Pancreas (tissue), 10 donors: ENCODE measurements at places on chromosomes 16 and 17. TPM values are rescaled to one million over a fixed set of nuclear protein-coding genes. Genes with fewer than 3 reads are reported as not detected.
A peak's percentile ranks its signal among the peaks of the same experiment; 100 is the strongest.

- no peak overlapping the region for H3K4me3 ChIP-seq
- no peak for DNase-seq
- H3K27ac ChIP-seq: no peak overlapping the region
Observed at GRCh38 chr17:57517632-57518456, 227.3 kb downstream of the CCDC182 start.

DNA sequence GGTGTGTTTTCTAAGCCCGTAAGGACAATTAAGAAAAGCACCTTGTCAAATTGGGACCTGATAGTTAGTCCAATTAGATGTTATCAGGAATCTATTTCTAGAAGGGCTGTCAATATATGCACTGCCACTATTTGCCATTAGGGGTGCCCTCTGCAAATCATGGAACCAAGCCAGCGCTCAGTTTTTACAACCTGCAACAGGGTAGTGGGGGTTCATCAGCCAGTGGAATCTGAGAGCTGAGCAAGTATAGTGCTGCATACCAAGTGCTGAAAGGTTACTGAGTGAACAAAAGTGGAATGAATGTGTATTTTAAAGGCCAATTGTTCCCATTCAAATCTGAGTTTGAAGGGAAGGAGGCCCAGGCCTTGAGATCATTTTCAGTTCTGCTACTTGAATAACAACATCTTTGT, 10.4 kb downstream of the PRR11 start:
- H3K27me3 ChIP-seq: no peaks in the 10 kb centered on the region
- no peaks in the 10 kb centered on the region for H3K4me1 ChIP-seq
- no peaks in the 10 kb centered on the region for H3K36me3 ChIP-seq
- H3K4me3 ChIP-seq: no peak overlapping the region
- H3K27ac ChIP-seq: no peak overlapping the region

Gene FDXR
- polyA plus RNA-seq: 8.5 TPM

DNA sequence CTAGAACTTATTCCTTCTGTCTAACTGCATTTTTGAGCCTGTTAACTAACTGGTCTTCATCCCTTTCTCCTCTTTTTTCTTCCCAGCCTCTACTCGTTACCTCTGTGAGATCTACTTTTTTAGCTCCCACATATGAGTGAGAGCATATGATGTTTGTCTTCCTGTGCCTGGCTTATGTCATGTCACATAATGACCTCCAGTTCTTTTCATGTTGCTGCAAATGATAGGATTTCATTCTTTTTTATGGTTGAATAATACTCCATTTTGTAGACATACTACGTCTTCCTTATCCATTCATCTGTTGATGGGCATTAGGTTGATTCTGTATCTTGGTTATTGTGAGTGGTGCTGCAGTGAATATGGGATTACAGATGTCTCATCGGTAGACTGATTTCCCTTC, 184.7 kb downstream of the PRKCA start:
- no peak overlapping the region for H3K27ac ChIP-seq
- DNase-seq: no peak
- no peaks in the 10 kb centered on the region for H3K4me1 ChIP-seq
- no peaks in the 10 kb centered on the region for H3K36me3 ChIP-seq

GRCh38 chr16:50567651-50568050, 19.5 kb downstream of the NKD1 start:
- no peaks in the 10 kb centered on the region for H3K4me1 ChIP-seq
- H3K27me3 ChIP-seq: no peaks in the 10 kb centered on the region
- H3K27ac ChIP-seq: no peak overlapping the region

Gene DPEP3
- not detected for polyA plus RNA-seq

GRCh38 chr16:50437769-50438437, 69.1 kb upstream of the BRD7 start:
- no peak overlapping the region for H3K4me3 ChIP-seq
- no peak overlapping the region for H3K27ac ChIP-seq
- no peak for DNase-seq
- H3K27me3 ChIP-seq: no peaks in the 10 kb centered on the region

GRCh38 chr17:49071106-49071505, 61.5 kb upstream of the B4GALNT2 start:
- H3K4me3 ChIP-seq: no peak overlapping the region
- DNase-seq: no peak
- H3K27ac ChIP-seq: no peak overlapping the region
- no peaks in the 10 kb centered on the region for H3K36me3 ChIP-seq

- no peaks in the 10 kb centered on the region for H3K27me3 ChIP-seq
- H3K27ac ChIP-seq: peak overlapping the region; percentile 59
- no peak overlapping the region for H3K4me3 ChIP-seq
- H3K36me3 ChIP-seq: no peaks in the 10 kb centered on the region
- peaks cover 11% of the 10 kb centered on the region for H3K4me1 ChIP-seq
- DNase-seq: peak; percentile 62
Observed at GRCh38 chr17:9101356-9101755, 80.0 kb downstream of the NTN1 start.

DNA sequence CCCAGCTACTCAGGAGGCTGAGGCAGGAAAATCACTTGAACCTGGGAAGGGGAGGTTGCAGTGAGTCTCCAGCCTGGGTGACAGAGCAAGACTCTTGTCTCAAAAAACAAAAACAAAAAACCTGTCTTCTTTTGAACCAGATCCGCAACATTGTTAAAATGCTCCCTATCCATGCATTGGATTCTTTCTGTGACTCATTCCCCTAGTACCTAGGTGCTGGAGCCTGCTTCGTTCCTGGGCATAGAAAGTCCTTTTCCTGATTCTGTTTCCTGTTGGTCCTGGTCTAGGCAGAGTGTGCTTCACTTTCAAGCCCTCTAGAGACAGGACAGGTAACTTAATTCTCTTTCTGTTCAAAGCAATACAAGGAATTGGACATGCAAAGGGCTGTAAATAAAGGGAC, 5.2 kb downstream of the EPN2 start:
- no peak overlapping the region for H3K4me3 ChIP-seq
- peak overlapping the region; percentile 12 for H3K27ac ChIP-seq
- H3K4me1 ChIP-seq: peaks cover 19% of the 10 kb centered on the region

GRCh38 chr17:67469208-67469980, 92.3 kb downstream of the PITPNC1 start:
- DNase-seq: no peak
- H3K36me3 ChIP-seq: no peaks in the 10 kb centered on the region
- H3K4me3 ChIP-seq: no peak overlapping the region
- no peaks in the 10 kb centered on the region for H3K4me1 ChIP-seq
- H3K27ac ChIP-seq: no peak overlapping the region
- no peaks in the 10 kb centered on the region for H3K27me3 ChIP-seq

DNA sequence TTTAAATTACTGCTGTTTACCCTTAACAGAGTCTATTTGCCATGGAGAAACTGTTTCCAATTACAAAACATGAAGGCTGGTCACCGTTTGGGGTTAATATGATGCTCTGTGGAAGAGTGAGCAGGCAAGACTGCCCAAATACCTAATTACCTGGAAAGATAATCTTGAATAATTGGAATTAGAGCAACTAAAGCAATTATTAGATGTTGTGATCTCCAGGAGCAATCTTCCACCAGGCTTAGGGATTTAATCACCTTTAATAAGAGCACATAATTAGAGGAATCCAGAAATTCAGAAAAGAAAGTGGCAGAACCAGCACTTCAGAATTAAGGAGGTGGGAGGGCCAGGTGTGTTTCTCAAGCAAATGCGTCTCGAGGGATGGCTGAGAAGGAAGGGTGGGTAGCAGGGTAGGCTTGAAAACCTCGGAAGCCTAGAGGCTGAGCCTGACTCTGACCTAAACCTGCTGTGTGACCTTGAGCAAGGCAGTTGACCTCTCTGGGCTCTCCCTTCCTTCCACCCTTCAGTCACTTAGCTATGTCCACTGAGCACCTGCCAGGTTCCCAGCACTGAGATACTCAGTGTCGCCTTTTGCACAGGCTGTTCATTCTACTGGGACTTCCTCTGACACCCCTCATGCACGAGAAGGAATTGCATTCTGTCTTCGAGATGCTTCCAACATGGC, 113.2 kb downstream of the GSG1L start:
- H3K4me1 ChIP-seq: no peaks in the 10 kb centered on the region
- H3K36me3 ChIP-seq: no peaks in the 10 kb centered on the region
- H3K27me3 ChIP-seq: no peaks in the 10 kb centered on the region
- no peak for DNase-seq
- H3K27ac ChIP-seq: no peak overlapping the region

DNA sequence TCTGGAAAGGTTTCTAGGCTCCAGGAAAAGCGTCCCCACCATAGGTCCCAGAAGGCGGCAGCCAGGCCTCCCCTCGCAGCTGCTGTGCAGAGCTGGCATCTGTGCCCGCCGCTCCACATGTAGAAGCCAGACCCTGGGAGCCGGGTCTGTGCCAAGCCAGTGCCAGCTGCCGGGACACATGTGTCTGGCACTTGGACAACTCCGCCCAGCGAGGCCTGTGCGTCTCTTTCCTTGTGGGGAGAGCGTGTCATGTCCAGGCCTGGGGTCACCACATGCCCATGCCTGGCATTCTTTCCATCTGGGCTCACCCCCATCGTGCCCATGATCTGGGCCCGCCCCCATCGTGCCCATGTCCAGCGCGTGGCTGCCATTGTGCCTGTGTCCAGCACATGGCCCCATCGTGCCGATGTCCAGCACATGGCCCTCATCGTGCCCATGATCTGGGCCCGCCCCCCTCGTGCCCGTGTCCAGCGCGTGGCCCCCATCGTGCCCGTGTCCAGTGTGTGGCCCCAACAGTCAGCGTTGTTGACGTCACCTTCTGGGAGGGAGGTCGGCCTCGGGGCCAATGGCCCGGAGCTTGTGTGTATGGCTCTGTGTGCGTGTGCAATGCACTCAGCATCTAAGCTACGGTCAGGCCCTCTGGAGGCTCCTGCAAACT, 13.3 kb upstream of the ACSF3 start:
- H3K4me3 ChIP-seq: no peak overlapping the region
- H3K27me3 ChIP-seq: no peaks in the 10 kb centered on the region
- H3K27ac ChIP-seq: no peak overlapping the region
- no peaks in the 10 kb centered on the region for H3K36me3 ChIP-seq
- peaks cover 9% of the 10 kb centered on the region for H3K4me1 ChIP-seq
- DNase-seq: no peak

Gene GCGR
- polyA plus RNA-seq: 22.7 TPM

GRCh38 chr16:30116291-30117207, 3.2 kb upstream of the GDPD3 start:
- H3K4me3 ChIP-seq: no peak overlapping the region
- no peaks in the 10 kb centered on the region for H3K36me3 ChIP-seq
- no peaks in the 10 kb centered on the region for H3K4me1 ChIP-seq
- no peaks in the 10 kb centered on the region for H3K27me3 ChIP-seq

DNA sequence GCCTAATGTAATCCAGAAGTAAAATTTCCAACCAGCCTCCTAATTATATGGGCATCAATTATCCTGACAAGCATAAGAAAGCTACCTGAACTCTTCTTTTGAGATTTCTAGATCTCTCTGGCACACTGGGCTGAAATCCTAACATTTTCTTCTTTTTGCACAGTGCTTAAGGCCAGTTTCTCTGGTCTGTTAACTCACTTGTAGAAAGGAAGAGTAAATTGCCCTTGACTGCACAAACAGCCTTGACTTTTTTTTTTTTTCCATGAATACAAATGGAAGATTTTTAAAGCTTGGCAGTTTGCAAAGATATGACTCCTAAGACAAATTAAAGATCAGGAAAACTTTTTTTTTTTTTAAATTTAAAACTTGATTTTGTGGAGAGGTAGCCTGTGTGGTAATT, 291.2 kb upstream of the MON1B start:
- H3K27ac ChIP-seq: peak overlapping the region; percentile 60
- H3K27me3 ChIP-seq: no peaks in the 10 kb centered on the region
- H3K36me3 ChIP-seq: no peaks in the 10 kb centered on the region
- H3K4me1 ChIP-seq: peaks cover 20% of the 10 kb centered on the region
- no peak for DNase-seq

DNA sequence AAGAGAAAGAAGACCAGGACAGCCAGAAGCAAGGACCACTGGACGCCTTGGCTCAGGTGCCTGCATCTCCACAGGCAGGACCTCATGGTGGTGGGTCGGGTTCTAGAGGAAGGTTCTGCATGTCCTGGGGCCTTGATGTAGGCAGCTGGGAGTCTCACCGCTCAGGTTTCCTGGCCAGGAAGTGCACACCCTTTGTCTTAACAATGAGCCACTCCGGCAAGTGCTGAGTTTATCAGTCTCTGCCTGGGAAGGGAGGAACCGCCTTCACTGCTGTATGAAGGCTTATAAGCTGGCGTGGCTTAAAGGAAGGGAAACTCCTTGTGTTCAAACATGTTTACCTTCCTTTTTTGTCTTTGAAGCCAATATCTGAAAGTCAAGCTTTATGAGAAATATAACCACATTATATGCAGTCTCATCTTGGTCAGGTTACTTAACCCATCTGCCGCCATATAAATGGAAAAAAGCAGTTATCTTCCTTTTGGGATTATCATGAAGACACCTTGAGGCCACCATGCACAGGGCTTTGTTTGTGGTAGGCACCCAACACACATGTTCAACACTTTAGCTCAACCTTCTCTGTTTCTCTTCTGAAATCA, at the start of gene ST6GALNAC1:
Gene ST6GALNAC1, minus strand, starts transcription at position 205 of the 596 bp plus-strand sequence. Its CDS starts 119 bp downstream, at position 86.
- no peak within 1 kb of the TSS for H3K4me3 ChIP-seq
- no peaks in the 10 kb centered on the region for H3K27me3 ChIP-seq
- H3K4me1 ChIP-seq: peaks cover 22% of the 10 kb centered on the region
- no peaks in the 10 kb centered on the region for H3K36me3 ChIP-seq
- H3K27ac ChIP-seq: peak within 1 kb of the TSS; percentile 30

- DNase-seq: no peak
- no peak overlapping the region for H3K4me3 ChIP-seq
- H3K4me1 ChIP-seq: no peaks in the 10 kb centered on the region
- no peaks in the 10 kb centered on the region for H3K36me3 ChIP-seq
Observed at GRCh38 chr16:12976936-12977335, 75.5 kb downstream of the SHISA9 start.

DNA sequence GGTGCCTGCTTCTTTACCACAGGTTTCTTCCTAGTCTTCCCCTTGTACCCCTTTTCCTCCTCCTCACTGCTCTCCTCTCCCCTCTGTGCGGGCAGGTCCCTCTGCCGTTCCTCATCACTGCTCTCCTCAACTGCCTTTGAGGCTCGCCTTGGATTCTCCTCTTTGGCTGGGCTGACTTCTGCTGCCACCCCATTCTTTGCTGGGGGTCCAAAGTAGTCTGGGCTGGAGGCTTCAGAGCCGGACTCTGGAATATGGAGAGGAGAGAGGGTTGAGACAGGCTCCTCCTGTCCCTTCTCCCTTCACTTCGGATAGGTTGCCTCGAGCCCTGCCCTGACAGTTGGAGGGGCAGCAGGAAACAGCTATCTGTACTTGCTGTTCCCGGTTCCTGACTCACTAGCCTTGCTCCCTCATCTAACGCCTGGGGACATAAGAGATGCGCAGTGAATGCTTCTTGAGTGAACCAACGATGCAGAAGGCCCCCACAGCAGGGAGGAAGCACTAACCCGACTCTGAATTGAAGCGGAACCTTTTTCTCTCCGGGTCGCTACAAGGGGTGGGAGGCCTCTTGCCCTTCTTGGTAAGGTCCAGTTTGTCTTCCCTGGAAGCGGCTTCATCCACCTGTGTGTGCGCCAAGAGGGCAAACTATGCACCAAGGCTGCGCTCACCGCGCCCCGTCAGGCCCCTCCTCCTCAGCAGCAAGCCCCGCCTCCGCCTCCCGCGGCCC, 655 bp downstream of the HIRIP3 start:
- peak overlapping the region; percentile 91 for H3K4me3 ChIP-seq
- peak; percentile 46 for DNase-seq
- H3K4me1 ChIP-seq: peaks cover 9% of the 10 kb centered on the region
- H3K36me3 ChIP-seq: no peaks in the 10 kb centered on the region

Gene HOXB9
- not detected for polyA plus RNA-seq

- H3K27ac ChIP-seq: no peak overlapping the region
- no peaks in the 10 kb centered on the region for H3K27me3 ChIP-seq
- H3K36me3 ChIP-seq: no peaks in the 10 kb centered on the region
- no peak overlapping the region for H3K4me3 ChIP-seq
- H3K4me1 ChIP-seq: no peaks in the 10 kb centered on the region
- no peak for DNase-seq
Observed at GRCh38 chr16:75703306-75703705, 2.0 kb upstream of the DUXB start.

Gene MYBBP1A
- polyA plus RNA-seq: 73.1 TPM

GRCh38 chr17:16975277-16975651, 3.3 kb upstream of the TNFRSF13B start:
- H3K27ac ChIP-seq: no peak overlapping the region
- H3K27me3 ChIP-seq: no peaks in the 10 kb centered on the region
- H3K36me3 ChIP-seq: no peaks in the 10 kb centered on the region
- no peak for DNase-seq
- H3K4me3 ChIP-seq: no peak overlapping the region
